M059J (cell line): ENCODE measurements at places on chromosomes 7 and 10. TPM values are rescaled to one million over a fixed set of nuclear protein-coding genes. Genes with fewer than 3 reads are reported as not detected.

DNA sequence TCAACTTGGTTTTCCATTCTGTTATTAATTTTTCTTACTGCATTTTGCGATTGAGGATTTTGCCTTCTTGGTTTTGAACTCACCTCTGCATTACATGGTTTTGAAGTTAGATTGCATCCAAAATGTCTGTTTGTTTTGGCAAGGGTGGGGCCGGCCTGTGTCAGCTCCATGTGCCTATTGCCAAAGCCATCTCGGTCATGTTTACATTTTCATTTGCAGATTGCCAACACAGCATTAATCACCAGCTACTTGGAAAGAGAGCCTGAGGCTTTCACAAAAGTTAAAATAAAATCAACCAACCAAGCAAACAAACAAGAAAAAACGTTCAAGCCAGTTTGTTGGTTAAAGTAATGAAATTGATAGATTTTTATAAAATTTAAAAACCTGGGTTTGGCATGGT, 695.8 kb downstream of the TYW1 start:
- peak; percentile 93 for DNase-seq

IGF2BP3 gene
- total RNA-seq, result 50.6 and 76.9 TPM in 2 replicates

- no peak for DNase-seq
Observed at GRCh38 chr10:128956149-128956548, 510.9 kb upstream of the MGMT start.

- DNase-seq, result no peak
Observed at GRCh38 chr7:44374007-44374763, 48.8 kb upstream of the CAMK2B start.

DNA sequence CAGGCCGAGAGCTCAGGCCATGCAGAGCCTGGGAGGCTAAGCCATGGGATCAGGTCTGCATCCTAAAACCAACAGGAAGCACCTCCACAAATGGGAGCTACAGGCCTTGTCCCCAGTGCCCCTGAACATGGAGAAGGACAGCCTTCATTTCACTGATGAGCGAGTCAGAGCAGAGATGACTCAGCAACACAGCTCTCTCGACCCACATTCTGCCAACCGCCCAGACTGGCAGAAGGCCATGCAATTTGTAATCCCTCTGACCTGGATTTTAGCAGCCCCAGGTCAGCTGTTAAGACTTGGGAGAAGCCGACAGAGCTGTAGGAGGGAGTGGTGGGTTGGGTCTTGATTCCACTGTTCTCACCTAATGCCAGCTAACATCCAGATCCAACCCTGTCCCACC, 25.5 kb downstream of the VOPP1 start:
- DNase-seq, result peak; percentile 97

DNA sequence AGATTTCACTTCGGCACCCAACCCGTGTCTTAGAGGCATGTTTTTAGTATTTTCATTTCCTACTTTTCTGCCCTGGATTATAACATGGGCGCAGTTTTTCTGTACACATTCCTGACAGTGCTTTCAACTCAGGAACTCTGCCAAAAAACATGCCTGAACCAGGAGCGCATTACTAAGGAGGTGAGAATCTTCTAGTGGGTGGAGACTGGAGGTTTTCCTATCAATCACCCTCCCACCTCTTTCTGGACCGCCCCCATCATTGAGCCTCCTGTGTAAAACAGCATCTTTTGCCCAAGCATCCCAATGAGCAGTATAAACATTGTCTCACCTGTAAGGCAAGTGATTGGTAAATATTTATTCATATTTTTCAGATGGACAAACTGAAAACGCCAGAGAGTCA, 53.2 kb downstream of the STK17A start:
- DNase-seq, result peak; percentile 77

C10orf53 gene
- total RNA-seq, result not detected in 2 replicates

DNA sequence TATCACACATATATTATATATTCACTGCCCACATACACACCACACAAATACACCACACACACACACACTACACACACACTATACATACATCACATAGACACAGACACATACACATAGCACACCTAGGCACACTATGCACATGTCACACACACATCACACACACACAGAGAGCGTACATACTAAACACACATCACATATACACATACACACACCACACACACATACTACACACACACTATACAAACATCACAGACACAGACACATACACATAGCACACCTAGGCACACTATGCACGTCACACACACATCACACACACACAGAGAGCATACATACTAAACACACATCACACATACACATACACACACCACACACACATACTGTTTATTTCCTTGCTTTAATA, 165.5 kb downstream of the KCNMA1 start:
- DNase-seq, result no peak

SFR1 gene
- 12.4 and 17.3 TPM in 2 replicates for total RNA-seq

NKX2-3 gene
- 0.12 TPM in 1 of 2 replicates, not detected in the other for total RNA-seq

GRCh38 chr7:82521906-82522445, 78.4 kb upstream of the CACNA2D1 start:
- no peak for DNase-seq

GRCh38 chr10:45509491-45509890, 135.5 kb downstream of the ALOX5 start:
- DNase-seq, result peak; percentile 13

DNA sequence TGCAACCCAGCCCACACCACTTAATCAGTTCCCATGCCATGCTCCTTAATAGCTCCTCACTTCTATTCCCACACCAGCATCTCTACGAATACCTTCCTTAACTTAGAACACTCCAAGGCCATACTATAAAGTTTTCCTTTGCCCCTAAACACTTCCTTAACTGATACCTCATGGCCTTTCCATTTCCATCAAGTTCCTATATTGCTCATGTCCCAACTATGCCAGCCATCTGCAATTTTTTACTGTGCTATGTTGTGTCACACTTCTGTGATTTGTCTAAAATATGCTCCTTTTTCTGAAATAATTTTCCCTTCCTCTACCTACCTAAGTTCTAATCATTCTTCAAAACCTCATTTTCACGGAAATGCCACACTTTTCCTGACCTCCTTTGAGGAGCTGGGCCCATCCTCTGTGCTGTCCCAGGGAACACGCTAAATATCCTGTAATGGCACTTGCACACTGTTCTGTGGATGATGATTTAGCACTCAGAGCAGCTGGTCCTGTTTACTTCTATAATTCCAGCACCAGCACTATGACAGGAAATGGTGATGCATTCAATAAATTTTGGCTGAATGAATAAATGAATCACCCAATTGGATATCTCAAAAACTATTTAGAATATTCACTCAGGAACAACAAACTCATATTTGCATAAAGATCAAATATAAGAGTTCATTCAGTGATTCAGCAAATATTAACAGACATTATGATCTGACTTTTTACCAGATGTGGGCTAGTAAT, 266.5 kb upstream of the HGF start:
- peak; percentile 65 for DNase-seq

FFAR4 gene
- not detected in 2 replicates for total RNA-seq

- no peak for DNase-seq
Observed at GRCh38 chr10:481628-482027, 207.8 kb downstream of the DIP2C start.

DNA sequence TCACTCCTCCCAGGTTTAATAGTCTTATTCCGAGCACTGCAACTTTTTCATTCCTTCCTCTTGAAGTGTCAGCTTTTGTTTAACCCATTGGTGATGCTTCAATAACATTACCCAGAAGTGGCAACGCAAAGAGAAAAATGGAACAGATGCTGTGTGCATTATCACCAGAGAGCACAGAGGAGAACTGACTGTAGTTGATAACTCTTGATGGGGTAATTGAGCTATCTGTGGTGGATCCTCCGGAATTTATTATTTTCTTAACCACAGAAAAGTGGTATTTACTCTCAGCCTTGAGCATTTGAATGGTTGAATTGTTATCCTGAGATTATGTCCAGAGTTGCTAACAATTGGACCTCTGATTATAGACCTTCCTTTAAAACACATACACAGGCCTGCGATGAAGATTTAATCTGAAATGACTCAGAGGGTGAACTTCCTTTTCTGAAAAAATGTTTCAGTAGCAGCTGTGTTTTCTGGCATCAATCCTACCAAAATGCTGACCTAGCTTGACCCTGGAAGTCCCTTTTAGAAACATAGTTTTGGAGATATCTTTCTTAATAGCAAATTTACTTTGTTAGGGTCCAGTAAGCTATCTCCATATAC, 1584.4 kb upstream of the LRRTM3 start:
- DNase-seq, result peak; percentile 12

- no peak for DNase-seq
Observed at GRCh38 chr7:4621396-4621795, 60.7 kb upstream of the FOXK1 start.

EBF3 gene
- not detected in 2 replicates for total RNA-seq

DNA sequence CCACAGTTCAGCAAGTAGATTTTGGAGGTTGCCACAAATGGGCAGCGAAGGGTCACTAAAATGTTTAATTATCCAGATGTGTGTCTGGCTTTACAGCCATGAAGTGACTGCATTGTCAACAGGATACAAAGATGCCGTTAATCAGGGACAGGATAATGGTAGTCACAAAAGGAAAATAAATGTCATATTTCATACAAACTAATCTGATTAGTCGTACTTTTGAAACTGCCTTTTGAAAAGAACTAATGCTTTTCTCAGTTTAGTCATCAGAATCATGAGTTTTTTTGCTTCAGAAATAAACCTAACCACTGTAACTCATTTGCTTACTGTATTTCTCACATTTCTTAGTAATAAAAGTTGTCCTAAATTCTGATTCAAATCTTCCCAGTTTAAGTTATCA, 22.2 kb upstream of the WNT16 start:
- no peak for DNase-seq

DNA sequence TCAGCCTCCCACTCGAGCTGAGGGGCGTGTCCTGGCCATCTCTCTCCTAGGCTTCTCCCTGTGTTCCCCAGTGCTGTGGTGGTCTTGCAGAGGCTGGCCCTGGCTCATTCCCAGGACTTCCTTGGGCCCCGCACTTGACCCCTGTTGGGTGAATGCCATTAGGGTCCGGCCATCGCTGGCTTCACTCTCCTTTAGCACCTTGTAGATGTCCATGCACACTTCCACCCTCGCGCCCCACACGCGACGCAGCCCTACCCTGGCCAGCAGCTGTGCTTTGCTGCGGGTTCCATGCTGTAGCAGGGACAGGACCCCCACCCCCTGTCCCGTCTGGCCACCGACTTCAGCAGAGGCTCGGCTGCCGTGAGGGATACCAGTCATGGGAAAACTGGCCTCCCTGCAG, 46.3 kb downstream of the PITRM1 start:
- no peak for DNase-seq

DNA sequence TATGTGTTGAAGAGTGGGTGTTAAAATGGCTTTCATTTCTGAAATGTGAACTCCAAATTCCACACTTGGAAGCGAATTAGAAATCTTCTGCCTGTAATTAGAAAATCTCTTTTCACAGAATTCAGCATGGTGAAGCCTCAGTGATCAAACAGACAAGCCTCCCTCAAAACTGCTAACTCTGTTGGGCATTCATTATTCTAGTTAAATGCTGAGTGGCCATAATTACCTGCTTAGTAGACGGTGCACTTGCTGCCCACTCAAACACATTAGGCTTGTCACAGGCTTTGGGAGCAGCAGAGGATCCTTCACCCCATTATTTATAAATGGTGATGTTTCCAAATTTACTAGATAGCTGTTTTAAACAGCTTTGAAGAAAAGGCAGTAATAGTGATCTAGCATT, 177.2 kb upstream of the PCLO start:
- no peak for DNase-seq

- no peak for DNase-seq
Observed at GRCh38 chr10:71133710-71134686, 78.4 kb upstream of the UNC5B start.

GRCh38 chr10:130932326-130933007, 379.1 kb downstream of the TCERG1L start:
- DNase-seq, result no peak

- DNase-seq, result no peak
Observed at GRCh38 chr7:140360697-140361229, 37.6 kb downstream of the SLC37A3 start.

DNA sequence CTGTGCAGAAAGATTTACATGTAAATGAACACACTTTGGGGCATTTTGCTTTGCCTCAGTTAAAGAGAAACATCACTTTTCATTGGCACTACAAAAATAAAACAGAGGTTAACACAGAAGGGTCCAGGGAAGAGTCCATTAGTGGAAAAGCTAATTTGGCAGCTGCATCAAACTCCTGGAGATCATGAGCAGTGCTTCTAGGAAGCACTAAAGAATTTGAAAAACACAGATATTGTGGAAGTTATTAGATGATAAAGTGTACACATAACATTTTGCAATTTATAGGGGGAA, 161.2 kb downstream of the LRRTM3 start:
- no peak for DNase-seq

GRCh38 chr7:159175792-159176191, 31.1 kb upstream of the VIPR2 start:
- DNase-seq, result no peak

GRCh38 chr7:100119970-100120732, 717 bp downstream of the CNPY4 start:
- peak; percentile 76 for DNase-seq

GRCh38 chr7:127034186-127034806, 218.4 kb downstream of the GRM8 start:
- no peak for DNase-seq

- no peak for DNase-seq
Observed at GRCh38 chr10:126691456-126691855, 21.0 kb upstream of the C10orf90 start.

DNA sequence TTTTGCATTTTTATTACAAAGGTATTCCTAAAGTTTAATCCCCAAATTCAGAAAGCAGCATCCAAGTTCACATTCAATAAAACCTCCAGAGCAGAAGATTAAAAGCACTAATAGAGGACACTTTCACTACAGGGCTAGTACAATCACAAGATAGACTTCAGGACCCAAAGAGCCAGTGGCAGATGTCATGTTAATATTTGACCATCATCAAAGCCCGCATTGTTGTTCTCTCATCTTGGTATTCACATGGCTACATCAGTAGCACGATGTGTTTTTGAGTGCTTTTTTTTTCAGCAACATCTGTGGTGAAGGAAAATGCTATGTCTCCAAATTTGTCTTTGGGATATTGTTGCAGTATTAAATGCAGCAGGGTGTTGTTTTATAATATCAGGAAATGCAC, 134.3 kb downstream of the ARL4A start:
- no peak for DNase-seq

LIPN gene
- not detected in 2 replicates for total RNA-seq

BICC1 gene
- total RNA-seq, result 28.4 and 39.1 TPM in 2 replicates

NDUFB8 gene
- 184 and 205 TPM in 2 replicates for total RNA-seq

GRCh38 chr7:121279822-121280221, 49.0 kb upstream of the WNT16 start:
- DNase-seq, result peak; percentile 38

DNA sequence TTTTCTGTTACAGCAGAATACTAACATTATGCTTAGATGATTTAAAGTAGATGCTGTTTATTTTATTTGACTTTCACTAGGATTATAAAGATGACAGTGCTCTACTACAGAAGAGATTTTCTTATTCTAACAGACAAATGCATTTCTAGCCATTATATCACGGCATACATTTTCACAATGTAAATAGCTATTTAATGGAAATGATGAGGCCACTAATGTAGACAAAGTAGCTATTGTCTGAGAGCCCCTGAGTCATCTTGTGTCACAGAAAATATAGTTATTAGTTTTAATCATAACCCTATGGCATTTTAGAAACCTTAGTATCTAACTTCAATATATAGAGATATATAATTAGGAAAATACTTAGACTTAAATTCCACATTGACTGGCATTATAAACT, 158.0 kb upstream of the AHR start:
- DNase-seq, result no peak

- peak; percentile 69 for DNase-seq
Observed at GRCh38 chr10:59006511-59007306, 169.7 kb upstream of the PHYHIPL start.

GRCh38 chr7:6392712-6393666, 54.8 kb downstream of the DAGLB start:
- DNase-seq, result peak; percentile 86

H2BK1 gene
- total RNA-seq, result not detected in 2 replicates

GRCh38 chr7:77525231-77525630, 11.9 kb upstream of the PTPN12 start:
- DNase-seq, result no peak
